ENCODE measurements at places on chromosomes 5 and 9.

GRCh38 chr5:130871346-130872086 lies 293.5 kb downstream of the HINT1 start:
- peak; percentile 45 for DNase-seq

- no peak for DNase-seq
Measured at GRCh38 chr5:138536665-138537315, 6.2 kb downstream of the ETF1 start.

GRCh38 chr9:108162664-108163063 lies 673.1 kb upstream of the KLF4 start:
- DNase-seq: no peak

- DNase-seq: no peak
Measured at GRCh38 chr5:172584638-172585037, 56.4 kb upstream of the NEURL1B start.

DNA sequence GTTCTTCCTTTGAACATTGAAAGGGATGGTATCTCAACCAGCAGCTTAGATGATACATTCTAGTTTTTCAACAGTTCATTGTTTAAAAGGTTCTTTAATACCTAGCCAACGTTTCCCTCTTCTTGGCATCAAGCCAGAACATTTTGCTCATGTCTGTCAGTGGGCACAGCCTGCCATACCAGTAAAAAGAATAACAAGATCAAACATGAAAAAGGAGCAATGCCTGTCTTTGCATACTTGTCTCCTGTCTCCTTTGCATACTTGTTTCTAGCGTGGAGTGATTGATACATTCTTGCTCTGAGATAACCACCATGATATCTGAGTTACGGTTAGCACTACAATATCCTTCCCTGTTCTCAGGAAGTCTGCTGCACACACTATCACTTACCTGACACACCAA lies 248.6 kb upstream of the DAPK1 start:
- no peak for DNase-seq

DNA sequence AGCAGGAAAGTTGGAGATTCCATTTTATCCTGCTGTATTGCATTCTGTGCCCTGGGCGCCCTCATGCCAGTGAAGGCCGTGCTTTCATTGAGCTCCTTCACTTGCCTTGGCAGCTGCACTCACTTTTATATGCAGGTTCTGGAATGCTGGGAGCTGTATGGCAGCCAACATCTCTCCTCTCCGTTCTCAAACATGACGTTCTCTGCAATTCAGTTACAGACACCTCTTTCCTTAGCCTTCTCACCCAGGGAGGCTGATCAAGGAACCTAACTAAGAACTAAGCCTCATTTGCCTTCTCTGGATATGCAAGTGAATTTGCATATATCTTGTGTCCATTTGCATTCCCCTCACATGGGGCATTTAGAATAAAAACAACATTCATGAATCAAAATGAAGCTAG lies 29.4 kb upstream of the PURA start:
- DNase-seq: no peak

- DNase-seq: no peak
Measured at GRCh38 chr5:62689599-62690368, 111.2 kb downstream of the LRRC70 start.

All from stimulated activated CD4-positive, alpha-beta T cell treated with anti-CD3 and anti-CD28 coated beads, Interleukin-15, amount 100 ng/mL, for 24 hours (primary cell).